ENCODE measurements at places on chromosomes 2 and 18.
A peak's percentile ranks its signal among the peaks of the same experiment; 100 is the strongest.

DNA sequence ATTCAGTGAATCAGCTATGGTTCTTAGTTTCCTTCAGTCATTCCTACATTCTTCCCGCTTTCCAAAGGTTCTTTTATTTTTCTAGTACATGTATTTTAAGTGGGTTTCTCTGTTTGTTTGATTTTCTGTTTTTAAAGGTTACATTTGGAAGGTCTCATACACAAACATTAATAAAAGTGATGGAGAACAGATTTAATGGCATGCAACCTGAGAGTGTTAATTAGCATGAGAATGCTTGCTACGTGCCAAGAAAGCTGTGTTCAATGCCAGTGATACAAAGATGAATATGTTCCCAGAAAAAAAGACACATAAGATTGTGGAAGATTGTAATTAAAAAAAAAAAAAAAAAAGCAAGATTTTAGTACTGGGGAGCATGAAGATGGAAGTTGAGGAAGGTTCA is 61.8 kb upstream of the CDC42EP3 start:
- DNase-seq: no peak

GRCh38 chr2:191347881-191348280 is 102.7 kb downstream of the MYO1B start:
- no peak for DNase-seq

GRCh38 chr2:207216457-207216856 is 50.7 kb upstream of the KLF7 start:
- no peak for DNase-seq

GRCh38 chr2:142756430-142756829 is 121.0 kb upstream of the KYNU start:
- peak; percentile 91 for DNase-seq

- DNase-seq: no peak
Measured at GRCh38 chr2:60934165-60934722, 52.9 kb downstream of the REL start.

GRCh38 chr2:13193075-13193474 is 476.3 kb downstream of the TRIB2 start:
- DNase-seq: peak; percentile 40

DNA sequence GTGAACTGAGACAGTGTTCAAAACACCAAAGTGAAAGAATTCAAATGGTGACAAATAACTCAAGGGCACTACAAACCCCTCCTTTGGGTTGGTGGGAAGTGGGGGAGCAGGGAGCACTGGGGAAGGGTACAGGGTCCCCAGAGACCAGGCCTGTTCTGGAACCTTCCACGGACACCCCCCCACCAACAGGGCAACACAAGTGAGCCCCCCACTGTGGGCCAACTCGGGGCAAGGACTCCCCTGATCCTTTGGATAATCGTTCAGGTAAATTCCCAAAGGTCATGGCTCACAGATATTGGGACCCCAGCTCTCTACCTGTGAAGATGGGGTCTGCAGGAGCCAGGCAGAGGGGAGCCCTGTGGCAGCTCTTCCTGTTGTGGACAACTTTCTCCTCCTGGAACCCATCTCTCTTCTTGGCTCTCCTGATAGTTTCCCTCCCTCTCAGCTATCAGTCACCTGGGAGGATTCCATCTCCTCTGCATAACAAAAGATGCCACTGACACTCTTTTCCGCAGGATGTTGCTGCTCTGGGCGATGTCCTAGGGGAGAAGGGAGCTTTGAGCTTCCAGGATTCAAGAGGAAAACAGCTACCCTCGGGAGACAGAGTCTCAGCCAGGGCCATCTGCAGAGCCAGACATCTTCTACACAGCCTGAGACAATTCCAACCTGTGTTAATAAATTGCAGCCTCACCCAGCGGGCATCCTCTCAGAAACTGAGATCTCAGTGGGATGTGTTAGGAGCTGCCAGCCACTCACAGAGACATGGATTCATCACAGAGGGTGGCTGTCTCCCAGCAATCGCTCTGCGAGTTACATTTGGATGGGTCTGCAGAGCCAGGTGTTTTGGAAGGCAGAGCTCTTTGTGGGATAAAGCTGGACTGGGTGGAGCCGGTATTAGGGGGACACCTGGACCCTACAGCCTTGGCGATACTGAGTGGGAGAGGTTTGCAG is 35.4 kb downstream of the MBP start:
- no peak for DNase-seq

DNA sequence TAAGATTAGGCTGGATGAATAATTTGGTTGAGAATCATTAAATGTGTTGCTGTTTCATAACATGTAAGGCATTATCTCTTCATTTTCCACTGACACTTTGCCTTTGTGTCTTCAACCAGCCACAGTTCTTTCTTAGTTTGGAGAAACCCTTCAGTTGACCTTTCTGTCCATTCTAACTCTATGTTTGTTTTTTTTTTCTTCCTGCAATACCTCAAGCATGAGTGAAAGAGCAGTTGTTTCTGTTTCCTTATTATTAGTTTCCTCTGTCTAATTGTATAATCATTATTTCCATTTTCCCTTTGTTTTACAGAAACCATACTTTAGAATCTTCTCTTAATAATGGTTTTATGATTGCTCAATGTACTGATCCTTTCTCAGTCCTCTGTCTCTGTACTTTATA is 25.6 kb downstream of the HADHB start:
- DNase-seq: no peak

DNA sequence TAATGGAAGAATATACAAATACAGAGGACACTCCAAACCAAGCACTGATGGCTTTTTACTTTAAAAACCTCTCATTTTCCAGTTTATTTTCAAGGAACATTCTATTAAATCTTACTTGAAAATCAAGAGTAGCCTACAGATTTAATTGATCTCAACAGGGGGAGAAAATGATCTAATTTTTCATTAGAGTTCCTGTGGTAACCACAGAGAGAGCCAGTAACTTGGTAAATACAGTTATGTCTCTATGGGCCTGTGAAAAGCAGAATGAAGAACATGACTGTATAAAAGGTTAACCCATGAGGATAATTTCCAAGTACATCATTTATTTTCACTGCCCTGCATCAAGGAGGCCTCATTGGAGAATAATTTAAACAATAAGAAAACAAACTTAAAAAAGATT is 39.8 kb upstream of the ITPRID2 start:
- DNase-seq: no peak

GRCh38 chr2:73020657-73021370 is 50.7 kb downstream of the SFXN5 start:
- peak; percentile 19 for DNase-seq

DNA sequence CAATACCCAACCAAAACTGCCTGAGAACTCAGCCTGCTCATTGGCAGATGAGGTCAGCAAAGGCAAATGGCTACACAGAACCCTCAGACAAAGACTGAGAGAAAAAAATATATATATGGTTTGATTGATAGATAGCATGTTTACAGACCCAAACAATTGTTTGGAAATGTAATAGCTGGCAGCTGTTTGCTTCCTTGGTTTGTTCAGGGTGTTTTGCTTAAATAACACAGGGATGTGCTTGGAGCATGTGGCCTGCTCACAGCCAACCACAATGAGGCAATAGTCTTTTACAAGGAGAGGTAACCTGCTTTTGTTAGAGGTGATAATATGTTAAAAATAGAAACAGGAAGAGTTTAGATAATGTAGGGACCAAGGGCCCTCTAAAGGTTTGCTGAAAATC is 84.5 kb downstream of the PDK1 start:
- no peak for DNase-seq

GRCh38 chr2:25169073-25169470 is 692 bp upstream of the POMC start:
- no peak for DNase-seq

- DNase-seq: no peak
Measured at GRCh38 chr2:16331772-16332171, 333.9 kb downstream of the CYRIA start.

DNA sequence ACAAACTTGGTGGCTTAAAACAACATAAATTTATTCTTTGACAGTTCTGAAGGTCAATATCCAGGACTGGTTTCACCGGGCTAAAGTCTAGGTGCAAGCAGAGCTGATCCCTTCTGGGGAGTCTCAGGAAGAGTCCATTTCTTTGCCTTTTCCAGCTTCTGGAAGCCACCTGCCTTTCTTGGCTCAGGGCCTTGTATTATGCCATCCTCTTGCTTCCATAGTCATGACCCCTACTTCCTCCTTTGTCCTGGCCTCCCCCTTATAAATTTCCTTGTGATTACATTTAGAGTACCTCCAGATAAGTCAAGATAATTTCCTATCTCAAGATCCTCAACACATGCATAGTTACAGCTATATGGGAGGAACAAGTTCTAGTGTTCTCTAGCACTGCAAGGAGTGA is 1089.5 kb downstream of the LRP1B start:
- DNase-seq: no peak

- peak; percentile 17 for DNase-seq
Measured at GRCh38 chr18:75422341-75422910, 5.1 kb downstream of the SMIM21 start.

GRCh38 chr18:37661478-37661877 is 95.9 kb upstream of the CELF4 start:
- DNase-seq: no peak

DNA sequence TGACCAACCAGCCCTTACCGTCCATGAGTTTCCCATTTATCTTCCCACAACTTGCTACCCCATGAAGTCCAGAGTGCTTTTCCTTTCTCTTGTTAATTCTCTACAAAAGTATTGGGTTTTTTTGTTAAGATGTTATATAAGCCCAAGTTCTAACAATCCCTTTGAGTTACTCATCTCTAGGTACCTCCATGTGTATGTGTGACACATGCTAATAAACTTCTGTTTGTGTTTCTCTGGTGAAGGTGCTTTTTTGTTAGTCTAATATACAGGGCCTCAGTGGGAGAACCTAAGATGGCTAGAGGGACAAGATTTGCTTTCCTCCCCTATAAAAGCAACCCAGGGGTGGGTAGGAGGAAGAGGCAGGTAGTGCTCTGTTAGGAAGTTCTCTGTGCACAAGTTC is 31.8 kb upstream of the RMDN2 start:
- peak; percentile 49 for DNase-seq

DNA sequence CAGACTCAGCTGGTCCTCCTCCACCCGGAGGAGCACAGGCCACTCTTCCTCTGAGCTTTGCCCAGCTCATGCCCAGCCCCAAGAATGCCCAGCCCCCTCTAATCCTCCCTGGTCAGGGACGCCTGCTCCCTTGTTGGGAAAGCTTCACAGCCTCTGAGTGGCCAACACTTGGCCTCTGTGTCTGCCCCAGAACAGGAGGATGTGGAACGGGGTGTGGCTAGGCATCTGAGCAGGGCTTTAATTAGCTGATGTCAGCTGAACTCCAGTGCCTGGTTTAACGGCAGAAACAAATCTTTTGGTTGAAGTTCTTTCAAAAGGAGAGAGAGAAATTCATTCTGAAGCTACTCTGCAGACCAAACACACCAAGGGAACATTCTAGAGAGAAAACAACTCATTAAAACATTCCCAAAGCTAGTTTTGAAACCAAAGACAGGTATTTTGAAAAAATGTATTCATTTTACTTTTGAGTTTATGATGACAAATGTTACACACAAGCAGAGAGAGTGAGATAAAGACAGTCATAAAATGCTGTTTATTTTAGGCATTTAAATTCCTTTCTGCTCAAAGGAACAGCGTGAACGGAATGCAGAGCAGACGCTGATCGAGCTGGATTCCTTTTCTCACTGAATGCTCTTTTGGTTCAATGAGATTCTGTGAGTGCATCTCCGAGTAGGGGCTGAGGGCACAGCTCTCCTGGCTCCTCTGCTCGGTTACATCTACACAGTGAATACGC is 63.8 kb downstream of the RTP5 start:
- no peak for DNase-seq

DNA sequence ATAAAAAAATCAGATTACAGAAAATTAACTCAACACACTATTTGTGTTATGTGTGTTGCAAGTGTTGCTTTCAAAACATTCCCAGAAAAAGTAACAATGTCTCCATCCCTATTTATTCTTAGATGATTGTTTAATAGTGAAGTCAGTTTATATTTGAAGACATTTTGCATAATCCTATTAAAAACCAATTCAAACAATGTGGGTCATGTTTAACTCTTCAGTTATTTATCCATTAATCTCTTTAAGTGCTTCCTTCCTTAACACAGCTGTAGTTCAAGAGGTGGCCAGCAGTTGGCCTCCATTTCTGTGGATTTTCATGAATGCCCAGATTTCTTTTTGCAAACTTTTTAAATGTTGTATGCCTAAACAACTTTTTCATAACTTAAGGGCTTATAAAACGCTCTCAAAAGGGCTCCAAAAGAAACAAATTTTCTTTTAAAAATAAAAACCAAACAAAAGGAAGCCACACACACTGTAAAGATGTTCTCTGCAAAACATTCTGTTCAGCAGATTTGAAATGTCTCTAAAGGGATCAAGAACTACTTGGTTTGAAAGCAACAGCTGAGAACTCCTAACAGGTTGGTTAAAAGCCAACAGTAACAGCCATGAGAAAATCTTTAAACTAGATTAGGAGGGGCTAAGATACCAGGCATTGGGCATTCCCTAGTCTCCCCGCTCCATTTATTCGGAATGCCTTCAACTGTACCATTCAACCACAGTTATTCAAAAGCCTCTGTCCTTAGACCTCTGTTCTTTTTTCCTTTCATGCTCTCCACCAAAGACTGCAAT is 71.5 kb downstream of the THADA start:
- no peak for DNase-seq

- no peak for DNase-seq
Measured at GRCh38 chr18:61607867-61608266, 274.6 kb downstream of the CDH20 start.

DNA sequence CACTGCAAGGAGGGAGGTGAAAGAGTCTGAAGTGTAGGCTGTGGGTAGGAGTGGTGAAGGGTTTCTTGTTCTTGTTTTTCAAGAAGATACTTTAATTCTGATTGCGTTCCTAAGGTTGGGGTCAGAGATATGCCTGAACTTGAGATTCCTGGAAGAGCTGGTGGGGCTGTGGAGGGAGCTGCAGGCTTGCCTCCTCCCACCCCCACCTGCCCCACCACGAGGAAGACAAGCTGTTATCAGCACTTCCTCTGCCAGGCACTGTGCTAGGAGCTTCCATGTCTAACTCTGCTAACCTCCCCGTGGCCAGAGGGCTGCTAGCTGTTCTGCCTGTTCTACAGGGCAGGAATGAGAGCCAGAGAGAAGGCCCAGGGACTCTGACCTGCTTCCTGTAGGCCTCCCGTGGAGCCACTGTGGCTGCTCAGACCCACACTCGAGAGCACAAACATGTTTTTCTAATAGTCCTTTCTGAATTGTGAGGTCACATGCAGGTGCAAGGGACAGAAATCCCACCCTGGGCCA is 13.7 kb downstream of the ANKRD23 start:
- DNase-seq: no peak

DNA sequence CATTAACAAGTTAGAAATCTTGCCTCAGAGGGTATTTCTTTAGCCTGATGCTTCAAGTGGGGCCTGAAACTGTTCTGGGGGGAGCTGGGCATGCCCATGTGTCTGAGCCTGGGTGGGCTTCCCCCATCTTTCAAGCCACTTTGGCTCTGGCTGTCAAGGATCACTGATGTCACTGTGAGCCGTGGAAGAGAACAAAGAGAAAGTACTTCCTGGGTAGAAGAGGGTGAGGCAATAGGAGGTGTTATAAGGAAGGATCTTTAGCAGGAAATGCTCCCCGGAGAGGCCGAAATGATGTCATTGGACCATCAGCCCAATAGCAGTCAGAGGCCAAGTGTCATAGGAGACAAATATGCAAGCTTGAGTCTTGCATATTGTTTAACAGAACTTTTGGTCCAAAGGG is 228.4 kb upstream of the MEX3C start:
- DNase-seq: no peak

GRCh38 chr18:78629426-78629825 is 350.2 kb upstream of the SALL3 start:
- no peak for DNase-seq
